ENCODE measurements at places on chromosomes 12 and 14. TPM values are rescaled to one million over a fixed set of nuclear protein-coding genes. Genes with fewer than 3 reads are reported as not detected.

The BEST3 gene
- 1.2 TPM for total RNA-seq

The SDSL gene
- total RNA-seq, result 28.4 TPM

The DIO2 gene
- total RNA-seq, result 6.5 TPM

The TSHR gene
- not detected for total RNA-seq

The CHGA gene
- total RNA-seq, result 1.4 TPM

The MMP19 gene
- total RNA-seq, result 0.31 TPM

The KRT72 gene
- not detected for total RNA-seq

The RHNO1 gene
- total RNA-seq, result 42.2 TPM

The PLD4 gene
- 0.06 TPM for total RNA-seq

The NGB gene
- not detected for total RNA-seq

The EIF2S3B gene
- total RNA-seq, result 0.88 TPM

The NABP2 gene
- 60.3 TPM for total RNA-seq

The MYH6 gene
- not detected for total RNA-seq

The GDF3 gene
- not detected for total RNA-seq

The ACOT4 gene
- total RNA-seq, result 1.9 TPM

The IFT43 gene
- 36.7 TPM for total RNA-seq

The RNU4-1 gene
- total RNA-seq, result not detected

The GMPR2 gene
- 55.6 TPM for total RNA-seq

The NKX2-1 gene
- 0.03 TPM for total RNA-seq

The GPD1 gene
- total RNA-seq, result 0.18 TPM

The CLEC2B gene
- 1.8 TPM for total RNA-seq

The KRT6C gene
- total RNA-seq, result not detected

The KRT5 gene
- 0.09 TPM for total RNA-seq

Data from A549 treated with CORT108297 at 1 μM for 4 hours (cell line).